Psoas muscle (tissue), 8 donors: ENCODE measurements at places on chromosomes 5 and 9.

DNA sequence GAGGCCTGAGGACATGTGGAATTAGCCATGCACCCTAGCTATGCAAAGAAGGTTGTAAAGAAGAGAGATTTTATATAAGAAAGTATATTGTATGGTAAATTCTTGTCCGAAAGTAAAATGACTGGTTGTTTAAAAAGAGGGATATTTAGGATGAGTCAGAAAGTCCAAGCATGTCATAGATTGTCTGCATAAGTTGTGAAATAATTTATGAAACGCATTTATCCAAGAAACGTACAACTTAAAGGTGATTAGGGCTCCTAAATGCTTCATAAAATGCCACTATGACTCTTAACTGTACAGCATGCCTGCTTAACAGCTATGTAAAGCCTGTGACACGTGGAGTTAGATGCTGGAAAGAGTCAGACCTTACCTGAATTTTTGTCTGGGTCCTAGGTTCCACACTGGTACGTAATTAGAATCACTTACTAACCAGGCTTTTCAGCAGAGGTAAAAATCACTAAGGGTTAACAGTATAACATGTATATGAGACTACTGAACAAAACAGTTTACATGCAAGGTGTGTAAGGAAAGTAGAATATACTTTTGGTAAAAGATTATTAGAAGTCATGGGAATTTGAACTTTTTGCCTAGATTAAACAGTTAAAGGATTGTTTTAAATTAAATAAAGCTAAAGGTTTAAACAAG is 37.0 kb upstream of the ARL15 start:
- no peak for DNase-seq

DNA sequence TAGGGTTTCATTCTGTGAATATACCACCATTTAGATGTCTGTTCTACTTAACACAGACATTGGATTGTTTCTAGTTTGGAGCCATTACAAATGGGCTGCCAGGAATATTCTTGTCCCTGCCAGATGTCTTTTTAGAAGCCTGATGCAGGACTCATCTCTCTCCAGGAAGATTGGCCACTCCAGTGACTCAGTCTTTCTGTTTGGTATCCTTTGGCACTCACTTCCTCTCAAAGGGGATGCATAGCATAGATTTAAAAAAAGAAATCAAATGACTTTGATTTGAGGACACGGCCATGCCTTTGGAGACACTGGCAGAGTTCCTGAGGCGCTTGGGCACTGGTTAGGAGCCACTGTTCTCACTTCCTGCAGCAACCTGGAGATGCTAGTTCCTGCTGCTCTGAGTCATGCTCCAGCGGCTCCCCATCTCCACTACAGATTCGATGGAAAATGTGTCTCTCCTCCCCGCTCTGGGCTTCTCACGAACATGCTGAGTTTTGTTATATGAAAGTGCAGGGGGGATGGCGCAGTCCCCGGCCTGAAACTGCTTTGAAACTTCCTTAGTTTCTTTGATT is 3.5 kb upstream of the ZNF366 start:
- DNase-seq: peak; percentile 61

DNA sequence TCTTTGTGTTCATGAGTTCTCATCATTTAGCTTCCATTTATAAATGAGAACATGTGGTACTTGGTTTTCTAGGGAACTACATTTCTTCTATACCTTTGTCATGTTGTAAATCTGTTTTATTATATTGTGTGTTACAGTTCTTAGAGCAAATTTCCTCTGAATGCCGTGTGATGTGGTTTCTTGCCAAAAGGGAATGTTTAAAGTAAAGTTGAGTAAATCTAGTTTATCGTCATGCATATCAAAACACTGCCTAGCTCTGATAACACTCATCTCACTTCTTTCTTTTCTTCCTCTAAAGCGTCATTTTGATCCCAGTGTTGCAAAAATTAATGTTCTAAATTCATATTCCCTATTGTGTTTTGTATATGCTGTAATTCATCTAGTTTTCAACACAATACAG is 295.4 kb upstream of the HAPLN1 start:
- DNase-seq: no peak

GRCh38 chr9:131661568-131662288 is 78.1 kb downstream of the RAPGEF1 start:
- no peak for DNase-seq

DNA sequence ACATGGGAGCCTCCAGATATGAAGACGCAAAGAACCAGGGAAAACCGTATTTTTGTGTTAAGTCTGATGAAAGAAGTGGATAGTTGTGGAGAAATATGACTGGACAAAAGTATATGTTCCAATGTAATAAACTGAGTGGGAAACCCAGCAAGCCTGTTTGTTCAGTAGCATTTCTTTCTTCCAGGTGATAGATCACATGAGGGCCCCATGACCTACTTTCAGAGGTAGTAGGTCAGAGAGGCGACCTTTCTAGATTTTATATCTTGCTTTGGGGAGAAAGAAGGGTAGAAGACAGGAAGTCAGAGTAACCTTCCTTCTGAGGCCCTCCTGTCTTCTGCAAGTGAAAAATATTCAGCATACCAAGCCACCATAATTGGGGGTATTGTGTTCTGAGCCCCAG is 31.5 kb downstream of the CCDC171 start:
- no peak for DNase-seq

GRCh38 chr5:178337334-178337741 is 104.7 kb upstream of the PHYKPL start:
- DNase-seq: peak; percentile 39

DNA sequence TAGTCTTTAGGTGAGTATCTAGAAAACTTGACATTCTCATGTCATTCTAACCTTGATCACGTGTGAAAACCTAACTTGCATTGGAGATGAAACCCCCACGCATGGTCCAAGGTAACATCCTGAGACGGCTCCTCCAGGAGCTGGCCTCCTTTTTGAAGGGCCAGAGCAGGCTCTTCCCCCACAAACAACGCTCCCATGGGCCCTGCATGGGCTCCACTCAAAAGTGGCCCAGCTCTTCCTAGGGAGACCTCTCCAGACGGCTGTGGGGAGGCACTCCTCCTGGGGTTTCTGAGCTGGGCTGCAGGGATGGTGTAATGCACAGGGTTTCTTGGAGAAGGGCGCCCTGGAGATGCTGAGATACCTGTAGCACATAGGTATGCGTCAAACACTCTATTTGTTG is 296.2 kb upstream of the IRX1 start:
- no peak for DNase-seq

DNA sequence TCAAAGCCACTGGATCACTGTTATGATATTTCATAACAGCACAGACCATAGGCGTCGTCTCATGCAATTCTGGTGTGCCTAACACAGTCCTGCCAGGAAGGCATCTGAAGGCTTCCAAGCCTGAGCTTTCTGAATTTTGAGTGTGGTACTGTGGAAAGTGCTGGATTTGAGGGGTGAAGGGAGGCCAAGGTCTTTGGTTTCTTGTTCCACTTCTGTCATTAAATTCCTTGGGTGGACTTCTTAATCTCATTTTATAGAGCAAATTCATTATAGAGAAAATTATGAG is 441.3 kb upstream of the PIK3R1 start:
- DNase-seq: no peak

DNA sequence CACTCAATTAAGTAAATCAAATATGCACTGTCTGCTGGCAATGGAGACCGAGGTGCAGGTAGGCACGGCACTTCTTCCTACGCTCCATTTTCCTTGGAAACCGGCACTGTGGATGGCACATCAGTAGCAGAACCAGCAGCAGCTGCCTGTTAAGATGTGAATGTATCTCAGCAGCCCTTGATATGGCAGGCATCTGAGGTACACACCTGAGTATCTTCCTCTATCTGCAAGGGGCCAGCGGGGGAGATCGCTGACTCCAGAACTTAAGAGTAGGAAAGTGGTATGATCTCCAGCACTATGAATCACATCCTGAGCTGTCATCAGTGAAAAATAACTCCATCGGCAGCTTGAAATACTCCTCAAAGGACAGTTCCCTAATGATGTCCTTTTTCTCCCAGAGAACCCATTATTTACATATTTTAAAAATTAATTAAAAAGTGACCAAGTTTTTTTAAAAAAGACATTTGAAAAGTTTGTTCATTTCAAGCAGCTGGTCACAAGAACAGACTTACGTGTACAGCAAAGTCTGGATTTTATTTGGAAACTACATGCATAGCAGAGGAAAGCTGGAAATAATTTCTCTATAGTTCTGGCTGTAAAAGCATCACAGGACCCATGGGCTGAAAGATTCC is 97.1 kb downstream of the ADAMTS12 start:
- DNase-seq: no peak

DNA sequence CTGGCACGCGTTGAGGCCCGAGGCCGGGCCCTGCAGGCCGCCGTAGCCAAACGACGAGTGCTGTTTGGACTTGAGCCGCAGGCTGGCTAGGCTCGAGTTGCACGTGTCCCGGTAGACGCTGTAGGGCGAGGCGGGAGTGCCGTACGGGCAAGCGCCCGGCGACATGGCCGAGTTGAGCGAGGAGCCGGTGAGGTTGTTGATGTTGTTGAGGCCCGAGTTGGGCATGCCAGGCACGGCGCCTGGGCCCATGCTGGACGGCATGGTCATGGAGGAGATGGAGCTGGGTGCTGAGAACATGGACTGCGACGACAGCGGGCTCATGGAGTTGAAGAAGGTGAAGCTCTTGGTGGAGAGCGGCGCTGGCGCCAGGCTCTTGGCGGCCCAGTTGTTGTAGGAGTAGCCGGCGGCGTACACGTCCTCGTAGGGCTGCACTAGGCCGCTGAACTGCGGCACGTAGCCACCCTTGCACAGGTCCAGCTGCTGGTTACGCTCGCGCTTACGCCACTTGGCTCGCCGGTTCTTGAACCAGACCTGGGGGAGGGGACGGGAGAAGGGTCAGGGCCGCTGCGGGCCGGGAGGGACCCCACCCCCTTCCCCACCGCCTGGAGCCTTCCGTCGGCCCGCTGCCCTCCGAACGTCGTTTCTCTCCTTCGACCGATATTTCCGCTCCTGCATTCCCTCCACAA is 5.1 kb downstream of the PITX1 start:
- DNase-seq: peak; percentile 59

DNA sequence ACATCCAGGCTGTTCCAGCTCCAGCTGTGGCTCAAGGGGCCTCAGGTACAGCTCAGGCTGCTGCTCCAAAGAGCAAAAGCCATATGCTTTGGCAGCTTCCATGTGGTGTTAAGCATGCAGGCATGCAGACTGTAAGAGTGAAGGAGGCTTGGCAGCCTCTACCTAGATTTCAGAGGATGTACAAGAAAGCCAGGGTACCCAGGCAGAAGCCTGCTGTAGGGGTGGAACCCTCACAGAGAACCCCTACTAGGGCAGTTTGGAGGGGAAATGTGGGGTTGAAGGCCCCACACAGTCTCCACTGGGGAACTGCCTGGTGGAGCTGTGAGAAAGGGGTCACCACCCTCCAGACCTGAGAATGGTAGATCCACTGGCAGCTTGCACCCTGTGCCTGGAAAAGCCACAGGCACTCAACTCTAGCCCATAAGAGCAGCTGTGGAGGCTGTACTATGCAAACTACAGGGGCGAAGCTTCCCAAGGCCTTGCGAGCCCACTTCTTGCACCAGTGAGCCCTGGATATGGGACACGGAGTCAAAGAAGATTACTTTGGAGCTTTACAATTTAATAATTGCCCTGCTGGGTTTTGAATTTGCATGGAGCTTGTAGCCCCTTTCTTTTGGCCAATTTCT is 14.3 kb upstream of the SLC22A5 start:
- no peak for DNase-seq

DNA sequence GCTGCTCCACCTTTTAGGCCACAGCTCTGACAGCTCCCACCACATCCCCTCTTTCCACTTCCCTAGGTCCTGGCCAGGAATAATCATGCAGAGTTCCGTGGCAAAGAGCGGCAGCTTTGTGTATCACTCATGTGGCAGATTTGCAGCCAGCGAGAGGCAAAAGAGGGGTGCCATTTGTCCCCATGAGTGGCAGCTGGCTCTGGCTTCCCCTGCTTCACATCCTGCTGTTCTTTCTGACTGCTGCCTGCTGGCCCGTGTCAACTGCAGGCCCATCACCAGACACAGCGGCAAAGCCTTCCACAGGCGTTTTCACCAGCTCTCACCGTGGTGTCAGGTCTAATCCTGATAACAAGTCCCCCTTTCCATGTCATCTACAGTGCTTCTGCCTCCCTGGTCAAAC is 430.6 kb upstream of the DAP start:
- DNase-seq: no peak

- DNase-seq: peak; percentile 93
These were observed 36.2 kb downstream of the SH3PXD2B start for GRCh38 chr5:172417983-172418630.

GRCh38 chr9:32725066-32725860 is 58.1 kb upstream of the TMEM215 start:
- DNase-seq: no peak

DNA sequence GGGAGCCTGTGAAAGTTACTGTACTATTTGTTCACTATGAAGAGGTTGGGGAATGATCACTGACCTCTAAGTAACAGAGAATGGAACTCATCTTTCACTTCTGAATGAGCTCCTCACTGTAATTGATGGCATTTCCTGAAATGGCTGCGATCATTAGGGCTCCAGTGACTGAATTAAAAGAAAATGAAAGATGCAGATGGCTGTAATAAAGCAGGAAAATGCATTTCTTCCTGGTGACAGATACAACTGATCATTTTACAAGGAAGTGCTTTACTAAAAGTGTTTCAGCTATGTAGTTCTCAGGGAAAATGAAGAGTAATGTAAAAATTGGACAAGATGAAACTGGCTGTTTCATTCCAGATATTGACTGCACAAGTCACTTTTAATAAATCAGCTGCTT is 1200.6 kb upstream of the NUDT12 start:
- no peak for DNase-seq

DNA sequence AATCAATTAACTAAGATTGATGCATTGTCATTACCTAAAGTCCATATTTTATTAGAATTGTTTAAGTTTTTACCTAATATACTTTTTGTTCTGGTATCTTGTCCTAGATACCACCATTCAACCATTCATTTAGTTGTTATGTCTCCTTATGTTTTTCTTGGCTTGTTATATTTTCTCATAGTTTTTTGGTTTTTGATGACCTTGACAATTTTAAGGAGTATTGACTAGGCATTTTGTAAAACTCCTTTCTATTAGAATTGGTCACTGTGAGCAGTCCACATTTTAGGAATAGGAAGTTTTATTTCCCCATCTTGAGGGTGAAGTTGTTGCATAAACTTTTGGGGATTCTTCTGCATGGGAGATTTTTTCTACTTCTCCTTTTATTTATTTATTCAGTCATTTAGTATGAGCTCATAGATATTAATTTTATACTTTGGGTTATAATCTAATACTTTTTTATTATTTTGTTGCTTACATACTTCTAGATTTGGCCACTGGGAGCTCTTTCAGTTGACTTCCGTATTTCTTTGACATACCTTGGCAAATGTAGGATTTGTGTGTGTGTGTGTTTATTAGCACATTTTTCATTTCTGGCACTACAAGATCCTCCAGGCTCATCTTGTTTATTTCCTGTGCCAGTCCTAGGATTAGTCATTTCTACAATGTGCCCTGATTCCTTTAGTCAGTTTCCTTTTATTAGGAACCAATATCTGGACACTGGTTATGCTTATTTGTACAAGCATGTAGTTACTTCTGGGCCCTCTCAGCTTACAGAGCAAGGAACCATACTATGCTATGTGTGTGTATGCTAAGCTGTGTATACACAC is 134.9 kb upstream of the CDKN2B start:
- no peak for DNase-seq

GRCh38 chr9:128414461-128414860 is 6.2 kb upstream of the CERCAM start:
- DNase-seq: no peak

- DNase-seq: no peak
These were observed 62.2 kb upstream of the ADAMTS2 start for GRCh38 chr5:179407191-179408175.

- DNase-seq: no peak
These were observed 238.6 kb upstream of the TMEM161B start for GRCh38 chr5:88507261-88507660.
